ENCODE measurements at places on chromosomes 5 and 9.
A peak's percentile ranks its signal among the peaks of the same experiment; 100 is the strongest.

DNA sequence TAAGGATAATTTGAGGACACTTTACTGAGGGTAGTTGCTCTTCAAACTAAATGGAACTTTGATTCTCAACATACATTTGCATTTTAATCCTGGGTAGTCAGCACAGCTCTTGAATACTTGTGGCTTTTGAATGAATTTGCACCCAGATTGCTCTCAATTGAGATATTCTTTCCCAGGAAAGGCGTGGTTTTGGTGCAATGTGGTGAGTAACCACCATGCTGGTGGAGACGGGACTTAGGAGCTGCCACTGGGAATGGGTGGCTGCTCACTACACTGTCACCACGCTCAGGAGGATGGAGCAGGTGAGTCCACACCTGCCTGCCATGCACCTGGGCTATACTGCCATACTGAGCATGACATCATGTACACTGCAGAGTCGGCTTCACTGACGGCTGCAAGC lies 99.2 kb downstream of the IRX1 start:
- DNase-seq = no peak

- DNase-seq = peak; percentile 79
These were observed 26.6 kb upstream of the OR2K2 start for GRCh38 chr9:111356481-111357244.

DNA sequence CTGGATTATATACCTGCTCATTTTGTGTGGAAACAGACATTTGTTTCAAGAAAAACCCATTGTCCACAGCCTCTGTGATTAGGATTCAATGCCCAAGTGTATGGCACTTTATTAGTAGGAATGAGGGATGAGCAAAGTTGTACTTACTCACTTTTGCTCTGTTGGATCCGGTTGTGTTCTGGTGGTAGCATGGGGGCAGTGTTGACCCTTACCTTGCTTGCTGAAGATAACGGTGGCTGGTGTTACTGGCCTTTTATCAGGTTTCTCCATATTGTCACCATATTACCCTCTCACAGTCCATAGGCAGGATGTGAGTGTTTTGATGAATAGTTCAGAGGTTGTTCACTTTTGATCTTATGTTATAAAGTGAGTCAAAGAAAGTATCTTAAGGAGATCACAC lies 42.7 kb upstream of the NUDT12 start:
- no peak for DNase-seq

GRCh38 chr9:18141681-18142080 lies 332.3 kb upstream of the ADAMTSL1 start:
- DNase-seq = no peak

GRCh38 chr5:10297646-10298204 lies 10.0 kb downstream of the CMBL start:
- no peak for DNase-seq

DNA sequence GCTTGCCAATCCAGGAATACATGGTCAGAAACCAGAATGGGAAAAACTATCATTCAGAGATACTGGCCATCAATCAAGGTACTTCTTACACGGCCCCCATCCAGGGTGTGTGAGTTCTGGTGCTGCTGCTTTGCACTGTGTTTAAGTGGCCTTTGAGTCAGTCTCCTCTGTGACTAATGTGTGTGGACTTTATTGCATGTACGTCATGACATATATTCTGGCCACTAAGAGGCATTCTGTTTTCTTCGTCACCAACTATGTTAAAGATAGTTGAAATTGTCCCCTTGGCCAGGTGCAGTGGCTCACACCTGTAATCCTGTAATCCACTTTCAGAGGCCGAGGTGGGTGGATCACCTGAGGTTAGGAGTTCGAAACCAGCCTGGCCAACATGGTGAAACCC lies 8.5 kb downstream of the EXOSC3 start:
- no peak for DNase-seq

- DNase-seq = no peak
These were observed 25.1 kb upstream of the FCN1 start for GRCh38 chr9:134942788-134943184.

GRCh38 chr9:34993502-34994259 lies 4.1 kb downstream of the DNAJB5 start:
- DNase-seq = no peak

DNA sequence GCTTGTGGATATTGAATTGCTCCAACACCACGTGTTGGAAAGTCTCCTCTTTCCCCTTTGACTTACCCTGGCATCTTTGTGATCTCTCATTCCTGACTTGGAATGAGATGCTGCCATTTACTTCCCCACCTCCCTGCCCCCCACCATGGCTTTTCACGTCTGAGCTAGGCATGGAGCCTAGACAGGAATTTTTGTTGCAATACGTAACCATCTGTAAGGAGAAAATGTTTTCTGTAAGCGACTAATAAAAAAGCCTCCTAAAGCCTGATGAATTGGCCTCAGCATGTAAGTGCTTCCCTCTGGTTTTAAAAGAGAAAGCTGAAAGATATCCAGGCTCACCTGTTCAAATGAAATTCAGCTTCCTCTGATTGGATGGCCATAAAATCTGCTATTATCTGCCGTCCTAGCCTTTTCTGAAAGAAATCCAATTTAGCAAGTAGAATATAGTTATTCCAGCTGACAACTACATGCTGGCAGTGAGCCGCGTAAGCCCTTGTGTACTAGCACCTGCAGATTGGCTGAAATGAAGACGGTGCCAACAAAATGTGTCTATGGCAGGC lies 200.1 kb downstream of the NSG2 start:
- no peak for DNase-seq

GRCh38 chr9:84779883-84780282 lies 110.4 kb downstream of the NTRK2 start:
- DNase-seq = no peak

- DNase-seq = no peak
These were observed 294.4 kb downstream of the MEF2C start for GRCh38 chr5:88588609-88589008.

GRCh38 chr9:136787690-136788400 lies 3.3 kb upstream of the TMEM141 start:
- peak; percentile 65 for DNase-seq

DNA sequence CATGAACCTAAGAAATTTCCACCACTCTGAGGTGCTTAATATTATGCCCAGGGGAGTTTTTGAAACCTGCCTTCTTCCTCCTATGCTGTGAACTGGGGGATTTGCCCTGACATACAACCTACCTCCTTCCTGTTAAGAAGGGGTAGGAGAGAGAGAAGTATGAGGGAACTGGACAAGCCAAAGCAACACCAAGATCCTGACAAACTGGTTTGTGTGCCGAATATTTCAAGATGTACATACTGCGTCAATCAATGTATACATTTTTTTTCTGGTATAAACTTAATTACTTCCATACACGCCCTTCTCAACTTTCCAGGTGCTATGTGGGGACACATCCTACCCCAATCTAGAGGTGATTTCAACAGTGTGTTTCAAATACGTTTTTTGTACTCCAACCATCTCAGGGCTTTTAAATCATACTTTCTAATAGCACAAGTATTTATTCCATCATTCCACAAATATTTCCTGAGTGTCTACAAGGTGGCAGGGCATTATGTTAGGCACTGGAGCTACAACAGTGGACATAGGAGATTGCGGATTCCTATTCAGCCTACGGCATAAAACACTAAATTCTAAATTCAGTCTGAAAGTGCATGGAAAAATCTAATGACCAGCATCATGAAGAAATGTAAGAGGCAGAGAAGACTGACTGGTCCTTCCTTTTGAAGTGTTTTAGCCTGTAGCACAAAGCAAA lies 70.1 kb upstream of the IFNK start:
- no peak for DNase-seq

DNA sequence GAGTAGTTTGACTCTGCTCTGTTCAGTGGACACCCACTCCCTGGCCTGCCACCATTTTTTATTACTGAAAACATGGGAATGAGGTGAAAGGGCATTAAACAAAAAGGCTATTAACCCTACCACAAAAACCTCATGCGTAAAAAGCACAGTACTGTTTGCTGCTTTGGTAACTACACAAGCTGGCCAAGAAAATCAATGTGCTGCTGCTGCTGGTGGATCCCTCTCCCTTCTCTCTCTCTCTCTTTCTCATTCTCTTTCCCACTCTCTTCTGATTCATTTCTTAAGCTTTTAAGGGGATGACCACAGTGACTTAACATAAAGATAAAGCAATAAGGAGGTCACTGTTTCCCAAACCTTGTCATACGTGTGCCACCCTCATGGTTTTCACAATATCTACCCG lies 183.2 kb upstream of the TBC1D2 start:
- DNase-seq = no peak

DNA sequence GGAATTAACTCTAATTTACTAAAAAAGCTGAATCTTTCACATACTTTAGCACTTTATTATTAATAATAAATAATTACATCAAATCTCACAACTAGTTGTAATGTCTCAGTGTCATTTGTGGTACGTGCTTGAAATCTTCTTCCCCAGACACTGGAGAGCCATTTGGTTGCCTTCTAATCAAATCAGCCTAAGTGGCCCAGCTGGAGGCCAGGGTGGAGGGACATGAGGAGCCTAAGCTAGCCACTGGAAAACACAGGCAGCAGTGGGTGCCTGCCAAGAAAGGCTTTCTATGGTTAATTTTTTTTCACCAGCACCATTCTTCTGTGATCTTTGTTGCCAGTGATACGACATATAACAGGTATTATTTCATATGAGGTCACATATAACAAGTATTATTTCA lies 117.0 kb downstream of the ERCC6L2 start:
- no peak for DNase-seq

DNA sequence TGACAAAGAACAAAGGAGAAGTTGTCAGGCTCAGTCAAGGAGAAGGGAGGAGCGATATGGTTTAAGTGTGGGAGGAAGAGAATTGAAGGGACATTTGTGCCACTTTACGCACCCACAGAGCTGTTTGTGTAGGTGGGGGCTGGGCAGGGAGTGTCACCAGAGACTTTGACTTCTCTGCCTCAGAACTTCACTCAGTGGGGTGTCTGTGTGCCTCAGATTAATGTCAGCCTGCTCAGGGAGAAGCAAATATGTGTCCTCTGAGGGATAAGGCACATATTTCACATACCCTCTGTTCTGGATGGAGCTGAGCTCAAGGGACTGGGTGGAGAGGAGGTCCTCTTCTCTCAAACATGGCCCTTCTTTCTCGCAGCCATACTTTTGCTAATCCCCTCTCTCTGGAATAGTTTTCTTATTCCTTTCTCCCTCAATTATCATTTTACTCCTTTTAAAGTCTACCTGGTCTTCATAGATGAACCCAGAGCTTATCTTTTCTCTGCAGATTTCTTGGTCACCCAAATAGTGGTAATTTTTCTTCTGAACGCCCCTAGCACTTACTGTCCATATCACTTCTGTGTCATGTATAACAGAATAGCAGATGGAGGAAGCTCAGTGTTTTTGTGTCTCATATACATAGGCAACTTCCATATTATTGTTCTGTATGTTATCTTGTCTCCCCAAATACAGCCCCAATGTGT lies 77.0 kb downstream of the IQGAP2 start:
- DNase-seq = no peak

Data from AG08396 (cell line).